ENCODE measurements at places on chromosomes 13 and 19. TPM values are rescaled to one million over a fixed set of nuclear protein-coding genes. Genes with fewer than 3 reads are reported as not detected.

The PTH2 gene
- total RNA-seq = not detected

DNA sequence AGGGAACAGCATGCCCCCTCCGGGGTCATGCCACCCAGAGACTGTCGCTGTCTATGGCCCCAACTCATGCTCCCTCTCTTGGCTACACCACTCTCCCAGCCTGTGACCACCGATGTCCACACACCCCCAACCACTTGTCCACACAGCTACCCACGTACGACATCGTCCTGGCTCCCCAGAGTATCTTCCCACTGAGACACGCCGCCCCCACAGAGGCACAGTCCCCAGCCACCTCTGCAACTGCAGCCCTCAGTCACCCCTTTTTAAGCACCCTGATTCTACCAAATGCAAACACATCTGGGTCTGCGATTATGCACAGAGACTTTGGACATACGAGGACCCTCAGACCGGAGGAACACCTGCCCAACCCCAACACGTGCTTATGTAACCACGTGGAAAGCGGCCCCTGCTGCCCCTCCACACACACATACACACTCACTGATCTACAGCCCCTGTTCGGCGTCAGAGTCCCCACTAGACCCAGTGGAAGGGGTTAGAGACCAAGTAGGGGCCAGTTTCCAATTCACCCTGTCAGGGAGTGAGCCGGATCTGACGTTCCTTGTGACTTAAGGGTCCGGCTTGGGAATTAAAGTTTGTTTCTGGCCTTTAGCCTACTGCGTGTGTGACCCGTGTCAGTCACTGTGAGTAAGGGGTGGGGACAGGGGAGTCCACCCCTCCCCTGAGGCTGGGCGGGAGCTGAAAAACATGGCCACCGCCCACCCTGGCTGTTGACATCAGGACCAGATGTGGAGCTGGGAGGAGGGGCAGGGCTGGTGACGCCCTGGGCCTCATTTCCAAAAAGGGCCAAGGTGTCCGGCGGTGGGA, 11.9 kb upstream of the AXL start:
- DNase-seq = no peak

GRCh38 chr13:67966065-67966464, 735.9 kb upstream of the PCDH9 start:
- DNase-seq = no peak

DNA sequence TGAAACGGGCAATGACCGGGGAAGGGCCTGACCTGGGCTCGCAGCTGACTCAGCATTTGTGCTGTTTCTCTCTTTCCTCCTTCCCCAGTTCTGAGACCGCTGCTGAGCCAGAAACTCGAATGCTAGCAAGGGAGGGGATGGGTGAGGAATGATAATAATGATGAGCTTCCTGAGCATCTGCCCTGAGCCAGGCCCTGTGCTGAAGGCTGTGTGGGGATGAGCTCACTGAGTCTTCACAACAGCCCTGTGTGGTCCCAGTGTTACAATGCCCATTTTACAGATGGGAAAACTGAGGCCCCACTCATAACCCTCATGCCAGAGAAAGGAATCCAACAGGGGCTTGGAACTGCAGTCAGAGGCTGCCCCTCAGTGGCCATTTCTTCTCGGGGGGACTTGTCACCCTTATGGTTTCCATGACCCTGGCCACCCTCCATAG, 8.1 kb downstream of the SULT2B1 start:
- peak; percentile 64 for DNase-seq

DNA sequence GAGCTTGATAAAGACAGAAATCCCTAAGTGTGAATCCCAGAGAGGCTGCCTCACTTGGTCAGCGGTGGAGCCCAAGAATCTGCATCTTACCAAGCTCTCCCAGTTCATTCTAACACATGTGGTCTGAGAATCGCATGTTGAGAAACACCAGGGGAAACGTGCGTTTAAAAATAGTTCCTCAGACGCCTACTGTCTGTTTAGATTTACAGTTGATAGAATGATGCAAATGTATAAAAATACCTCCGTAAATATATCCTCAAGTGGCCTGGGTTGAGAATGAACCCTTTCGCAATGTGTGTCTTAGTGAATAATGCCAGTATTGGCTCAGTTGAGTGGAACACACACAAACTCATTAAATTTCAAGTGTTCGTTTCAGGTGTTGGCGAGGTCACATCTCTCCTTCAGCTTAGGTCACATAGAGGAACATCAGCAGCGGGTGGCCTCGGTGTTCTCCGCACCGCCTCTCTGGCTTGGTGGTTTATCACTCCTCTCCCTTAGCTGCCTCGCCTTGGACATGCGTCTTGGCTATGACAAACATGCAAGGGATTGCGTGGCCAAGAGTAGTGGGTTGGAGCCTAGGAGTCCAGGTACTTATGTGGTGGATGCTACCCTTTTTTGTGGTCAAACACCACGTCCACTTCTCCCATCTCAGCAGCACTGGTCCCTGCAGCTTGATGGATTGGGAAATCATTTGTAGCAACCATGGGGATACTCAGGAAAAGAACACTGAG, 117.6 kb upstream of the SPATA13 start:
- no peak for DNase-seq

The NLRP11 gene
- total RNA-seq = not detected

- no peak for DNase-seq
These were observed 1456.2 kb upstream of the SLC10A2 start for GRCh38 chr13:104522235-104523072.

The RPS16 gene
- 55.8 TPM for total RNA-seq

DNA sequence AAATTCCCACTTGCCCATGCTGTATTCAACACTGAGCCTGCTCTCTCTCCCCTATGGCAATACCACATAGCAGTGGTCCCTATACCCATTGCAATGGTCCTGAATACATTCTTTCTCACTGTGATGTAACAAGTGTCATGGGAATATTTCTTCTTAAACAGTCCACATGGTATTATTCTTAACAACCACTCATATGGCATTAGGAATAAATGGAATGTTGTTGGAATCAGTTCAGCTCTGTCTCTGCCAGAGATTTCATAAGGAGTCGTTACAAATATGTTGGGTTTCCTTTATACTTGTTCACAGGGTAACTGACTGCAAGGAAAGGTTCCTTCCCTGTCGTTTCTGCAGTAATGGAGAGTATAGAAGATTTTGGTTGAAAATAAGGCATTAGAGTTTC, 128.3 kb upstream of the SPATA13 start:
- DNase-seq = no peak

The ZFR2 gene
- total RNA-seq = 36.1 TPM

- no peak for DNase-seq
These were observed 1611.1 kb downstream of the SLITRK5 start for GRCh38 chr13:89282241-89282640.

The DCLK1 gene
- 10.4 TPM for total RNA-seq

- DNase-seq = no peak
These were observed 352.4 kb downstream of the SPRY2 start for GRCh38 chr13:79988573-79988972.

The UBE2L5 gene
- not detected for total RNA-seq

GRCh38 chr13:20860844-20861243, 41.7 kb downstream of the XPO4 start:
- no peak for DNase-seq
